ENCODE measurements at places on chromosomes 7 and 10. TPM values are rescaled to one million over a fixed set of nuclear protein-coding genes. Genes with fewer than 3 reads are reported as not detected.

The WNT8B gene
- total RNA-seq, result not detected

The NPY gene
- not detected for total RNA-seq

The HSPA12A gene
- total RNA-seq, result 9.1 TPM

The CH25H gene
- not detected for total RNA-seq

The SRRM3 gene
- 0.70 TPM for total RNA-seq

The ITGB1 gene
- total RNA-seq, result 703 TPM

All from MCF 10A (cell line).